NCI-H226 (cell line): ENCODE measurements at places on chromosomes 6 and 20.

GRCh38 chr6:157020881-157021343 is 243.7 kb downstream of the ARID1B start:
- peak; percentile 46 for DNase-seq

- peak; percentile 12 for DNase-seq
These were observed 842.2 kb downstream of the EPHA7 start for GRCh38 chr6:92577077-92577719.

GRCh38 chr6:30562470-30563425 is 5.7 kb downstream of the PRR3 start:
- DNase-seq, result no peak

DNA sequence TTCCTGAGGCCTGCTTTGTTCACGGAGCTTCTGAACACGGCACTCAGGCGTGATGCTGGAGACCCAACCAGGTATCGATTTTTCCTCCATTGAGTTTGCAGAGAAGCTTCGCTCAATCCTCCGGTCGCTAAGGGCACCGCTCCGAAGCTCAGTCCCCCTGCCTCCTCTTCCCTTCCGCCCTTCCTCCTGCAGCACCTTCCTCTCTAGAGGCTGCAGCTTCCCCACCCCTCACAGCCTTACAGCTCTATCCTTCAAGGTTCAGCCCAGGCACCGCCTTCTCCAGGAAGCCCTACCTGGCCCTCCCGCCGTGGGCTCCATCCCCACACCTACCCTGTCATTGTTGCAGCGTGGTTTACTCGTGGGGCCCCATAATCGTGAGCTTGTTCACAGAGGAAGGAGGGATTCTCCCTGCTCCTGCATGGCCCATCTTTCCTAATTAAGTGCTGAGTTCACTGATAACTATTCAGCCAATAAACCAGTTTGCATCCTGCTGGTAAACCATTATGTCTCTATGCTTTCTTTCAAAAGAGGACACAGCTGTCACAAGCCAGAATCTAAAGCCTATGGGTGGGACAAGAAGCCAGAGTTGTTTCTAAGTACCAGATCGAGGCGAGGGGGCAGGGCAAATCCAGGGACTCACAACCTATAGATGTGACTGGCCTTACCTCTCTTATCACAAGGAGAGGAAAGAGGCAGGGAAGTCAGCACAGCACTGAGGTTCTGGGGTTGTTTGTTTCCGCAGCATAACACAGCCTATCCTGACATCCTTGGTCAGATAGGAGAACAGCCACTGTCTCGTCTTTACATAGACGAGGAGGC is 152.0 kb downstream of the GRM4 start:
- DNase-seq, result no peak

- DNase-seq, result no peak
These were observed 99.5 kb downstream of the PRDM1 start for GRCh38 chr6:106185615-106186014.

DNA sequence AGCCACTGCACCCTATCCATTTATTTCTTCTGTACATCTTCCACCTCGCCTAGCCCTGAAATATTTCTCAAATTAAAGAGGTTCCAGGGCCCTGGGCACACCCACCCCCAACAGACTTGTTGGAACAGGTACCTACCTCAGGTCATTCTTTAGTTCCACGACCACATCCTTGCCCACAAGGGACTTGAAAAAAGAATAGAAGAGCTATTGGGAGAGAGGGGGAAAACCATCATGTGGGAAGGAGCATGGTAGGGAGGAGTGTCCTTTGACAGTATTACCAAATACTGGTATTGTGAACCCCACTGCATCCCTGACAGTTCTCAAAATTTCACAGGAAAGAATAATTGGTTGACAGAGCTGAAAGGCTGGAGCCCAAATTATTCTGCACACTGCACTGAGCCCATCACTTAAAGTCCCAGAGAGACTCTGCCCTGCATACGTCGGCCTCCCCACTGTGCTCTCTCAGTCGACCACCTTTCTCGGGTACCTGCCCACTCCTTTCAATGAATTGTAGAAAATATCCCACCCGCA is 762 bp downstream of the LSM2 start:
- no peak for DNase-seq

DNA sequence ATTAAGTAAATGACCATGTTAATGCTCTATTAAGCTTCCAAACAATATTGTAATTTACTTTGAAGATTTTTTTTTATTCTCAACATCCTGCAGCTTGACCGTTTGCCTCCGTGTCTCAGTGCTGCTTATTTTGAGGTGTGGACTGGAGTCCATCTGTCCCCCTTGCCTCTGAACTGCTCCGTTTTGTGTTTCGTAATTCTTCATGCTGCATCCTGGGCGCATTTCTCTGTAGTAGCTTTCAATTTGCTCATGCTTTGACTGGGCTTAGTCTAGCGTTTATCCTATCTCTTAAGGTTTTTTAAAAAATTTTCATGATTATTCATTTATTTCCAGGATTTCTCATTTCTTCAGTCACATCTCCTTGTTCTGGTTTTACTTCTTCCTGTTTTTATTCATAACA is 37.8 kb downstream of the PTPN1 start:
- no peak for DNase-seq

DNA sequence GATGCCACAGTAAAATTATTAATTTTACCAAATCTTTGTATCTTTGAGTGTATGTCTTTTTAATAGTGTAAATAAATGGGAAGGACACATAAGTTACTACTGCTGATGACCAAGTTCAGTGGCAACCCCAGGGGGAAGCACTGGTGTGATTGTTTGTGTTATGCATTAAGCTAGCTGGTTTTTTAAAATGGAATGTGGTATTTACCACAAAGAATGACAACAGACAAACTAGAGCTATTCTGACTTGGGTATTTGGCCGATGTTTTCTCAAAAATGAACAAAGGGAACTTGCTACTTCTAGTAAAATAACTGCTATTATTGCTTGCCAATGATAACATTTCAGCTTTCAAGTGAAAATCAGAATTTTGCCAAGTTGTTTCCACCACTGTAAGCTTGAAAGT is 2.9 kb downstream of the FNDC1 start:
- DNase-seq, result no peak

GRCh38 chr6:19994909-19995308 is 157.7 kb downstream of the ID4 start:
- no peak for DNase-seq

DNA sequence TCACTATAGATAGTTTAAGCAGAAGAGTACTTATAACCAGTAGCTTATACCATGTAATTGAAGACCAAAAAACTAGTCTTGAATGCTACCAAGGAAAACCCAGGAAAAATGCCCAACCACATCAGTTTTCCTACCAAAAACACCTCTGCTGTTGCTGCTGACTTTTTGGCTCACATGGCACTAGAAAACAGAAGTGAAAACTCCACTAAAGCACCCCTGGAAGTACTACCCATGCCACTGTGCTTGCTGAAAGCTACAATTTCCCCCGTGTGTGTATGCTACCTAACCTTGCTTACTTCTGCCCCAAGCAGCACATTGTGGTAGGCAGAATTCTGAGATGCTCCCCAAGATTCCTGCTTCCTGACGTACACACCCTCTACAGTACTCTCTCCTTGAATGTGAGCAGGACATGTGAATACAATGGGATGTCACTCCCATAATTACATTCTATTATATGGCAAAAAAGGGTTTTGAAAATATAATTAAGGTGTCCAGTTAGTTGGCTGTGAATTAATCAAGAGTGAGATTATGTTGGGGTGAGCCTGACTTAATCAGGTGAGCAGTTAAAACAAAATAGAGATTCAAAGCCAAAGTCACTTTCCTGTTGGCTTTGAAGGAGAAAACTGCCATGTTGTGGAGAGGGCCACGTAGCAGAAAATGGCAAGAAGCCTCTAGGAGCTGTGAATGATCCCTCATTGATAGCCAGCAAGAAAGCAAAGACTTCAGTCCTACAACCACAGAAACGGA is 209.8 kb upstream of the MARCKS start:
- no peak for DNase-seq

DNA sequence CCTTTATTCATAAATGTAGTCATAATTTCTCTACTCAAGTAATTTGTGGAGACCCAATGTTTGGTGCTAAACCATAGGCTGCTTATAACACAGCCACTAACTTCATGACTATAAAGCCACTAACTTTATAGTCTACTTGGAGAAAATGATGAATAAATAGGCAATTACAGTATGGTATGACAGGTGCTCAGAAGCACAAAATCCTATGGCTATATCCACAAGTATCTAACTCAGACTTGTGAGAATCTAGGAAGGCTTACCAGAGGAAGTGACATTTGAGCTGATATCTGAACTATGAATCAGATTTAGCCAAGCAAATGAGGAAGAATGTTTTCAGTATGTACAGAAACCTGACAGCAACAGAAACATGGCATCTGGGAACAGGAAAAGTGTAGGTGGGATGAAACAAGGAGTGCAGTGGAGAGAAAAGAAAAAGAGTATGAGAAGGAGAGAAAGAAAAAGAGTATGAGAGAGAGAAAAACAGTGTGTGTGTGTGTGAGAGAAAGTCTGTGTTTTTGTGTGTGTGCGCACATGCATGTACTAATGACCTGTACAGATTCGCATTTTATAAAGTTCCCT is 59.9 kb downstream of the REV3L start:
- peak; percentile 55 for DNase-seq

GRCh38 chr6:36334832-36335459 is 1.7 kb downstream of the BNIP5 start:
- DNase-seq, result no peak

- DNase-seq, result no peak
These were observed 808.4 kb upstream of the EPHA7 start for GRCh38 chr6:94227741-94228140.

- no peak for DNase-seq
These were observed 187.0 kb upstream of the BMP2 start for GRCh38 chr20:6580486-6580885.

- no peak for DNase-seq
These were observed 100.0 kb downstream of the PRDM1 start for GRCh38 chr6:106186172-106186571.

- no peak for DNase-seq
These were observed 295.1 kb upstream of the AGPAT4 start for GRCh38 chr6:161568885-161569456.

DNA sequence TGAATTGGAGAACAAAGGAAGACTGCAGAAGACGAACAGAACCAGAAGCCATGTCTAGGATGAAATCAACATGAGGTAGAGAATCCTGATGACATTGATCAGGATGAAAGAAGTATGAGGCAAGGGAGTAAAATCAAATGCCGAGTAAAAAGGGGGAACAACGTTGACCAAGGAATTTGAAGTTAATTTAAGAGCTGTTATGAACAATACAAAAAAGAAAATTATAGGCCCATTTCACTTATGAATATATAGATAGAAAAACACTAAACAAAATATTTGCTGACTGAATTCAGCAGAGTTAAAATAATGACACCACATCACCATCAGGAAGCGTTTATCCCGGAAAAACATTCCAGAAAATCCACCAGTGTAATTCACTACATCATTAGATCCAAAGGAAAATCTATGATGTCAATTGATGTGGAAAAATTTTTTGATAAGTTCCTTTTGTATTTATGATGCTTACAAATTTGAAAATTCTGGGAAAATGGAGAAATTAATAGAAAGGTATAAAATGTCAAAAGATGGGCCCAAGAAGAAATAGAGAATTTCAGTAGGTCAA is 8.1 kb upstream of the CCN5 start:
- no peak for DNase-seq

DNA sequence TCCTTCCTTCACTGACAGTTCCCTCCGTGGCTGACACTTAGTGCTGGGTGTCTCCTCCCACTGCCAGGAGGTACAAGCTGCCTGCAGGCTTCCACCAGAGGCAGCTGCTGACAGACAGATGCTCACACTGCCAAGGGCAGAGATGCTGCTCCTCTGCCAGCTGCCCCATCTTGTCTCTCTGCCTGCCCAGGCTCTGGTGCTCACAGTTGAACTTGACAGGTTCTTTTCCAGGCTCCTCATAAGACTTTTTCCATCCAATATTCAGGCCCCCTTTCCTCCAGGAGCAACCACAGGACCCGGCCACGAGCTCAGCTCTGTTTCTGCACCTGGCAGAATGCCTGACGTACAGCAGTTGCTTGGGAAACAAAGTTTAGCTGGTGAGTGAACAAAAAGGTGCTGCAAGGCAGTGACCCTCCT is 79.8 kb downstream of the PSMB1 start:
- no peak for DNase-seq

- peak; percentile 17 for DNase-seq
These were observed 50.4 kb downstream of the SMPDL3A start for GRCh38 chr6:122839472-122839871.

- DNase-seq, result no peak
These were observed 694.9 kb upstream of the FLRT3 start for GRCh38 chr20:15032352-15032622.

DNA sequence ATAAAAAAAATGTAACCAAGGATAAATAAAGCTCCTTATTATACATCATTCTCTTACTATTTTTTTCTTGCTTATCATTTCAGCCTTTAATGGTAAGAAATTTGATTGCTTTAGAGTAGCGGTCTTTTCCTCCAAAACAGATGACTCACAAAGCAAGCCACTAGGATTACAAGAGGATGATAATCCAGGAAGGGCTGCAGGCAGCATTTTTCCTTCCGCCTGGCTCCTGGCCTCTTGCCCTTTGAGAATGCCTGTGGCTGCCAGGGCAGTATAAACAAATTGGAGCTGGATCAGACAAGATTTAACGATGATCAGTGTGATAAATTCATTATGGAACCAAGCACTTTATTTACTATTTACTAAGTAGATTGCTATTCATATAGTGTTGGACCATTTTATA is 9.7 kb upstream of the FBXL4 start:
- DNase-seq, result peak; percentile 29

- DNase-seq, result no peak
These were observed 77.4 kb downstream of the FIG4 start for GRCh38 chr6:109768485-109768884.

DNA sequence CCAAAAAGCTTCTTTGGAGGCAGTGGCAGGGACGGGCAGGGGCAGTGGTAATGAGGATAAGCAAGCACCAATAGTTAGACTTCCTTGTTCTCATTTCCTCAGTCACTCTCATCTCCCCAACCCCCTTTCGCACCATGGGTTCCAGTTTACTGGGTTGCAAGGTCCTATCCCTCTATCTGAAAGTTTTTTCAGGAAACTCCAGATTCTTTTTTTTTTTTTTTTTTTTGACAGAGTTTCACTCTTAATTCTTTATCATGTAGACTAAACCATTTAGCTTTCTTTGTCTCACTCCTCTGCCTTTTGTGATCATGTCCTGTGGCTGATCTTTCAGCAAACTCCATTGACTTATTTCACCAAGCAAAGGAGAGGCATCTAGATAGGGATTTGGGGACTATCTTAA is 51.4 kb upstream of the GMDS start:
- DNase-seq, result no peak

DNA sequence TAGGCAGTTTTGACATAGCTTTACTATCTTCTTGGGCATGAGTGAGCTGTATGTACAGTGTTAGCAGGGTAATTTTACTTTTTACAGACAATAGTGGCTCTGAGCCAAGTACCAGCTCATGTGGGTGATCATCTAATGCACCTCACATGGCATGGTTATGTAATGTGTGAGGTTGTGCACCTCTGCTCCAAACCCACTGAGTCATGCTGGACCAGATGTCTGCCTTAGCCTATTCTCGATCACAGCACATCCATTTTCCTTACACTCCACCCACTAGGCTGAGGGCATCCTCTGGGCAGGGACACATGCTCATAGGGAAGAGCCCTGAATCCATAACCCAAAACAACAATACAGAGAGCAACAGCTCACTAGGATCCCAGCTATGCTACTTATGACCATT is 71.6 kb upstream of the FBXL4 start:
- no peak for DNase-seq
